ENCODE measurements at places on chromosomes 6 and 20.
A peak's percentile ranks its signal among the peaks of the same experiment; 100 is the strongest.

- no peak for DNase-seq
Observed at GRCh38 chr6:88914180-88914579, 49.2 kb downstream of the RNGTT start.

DNA sequence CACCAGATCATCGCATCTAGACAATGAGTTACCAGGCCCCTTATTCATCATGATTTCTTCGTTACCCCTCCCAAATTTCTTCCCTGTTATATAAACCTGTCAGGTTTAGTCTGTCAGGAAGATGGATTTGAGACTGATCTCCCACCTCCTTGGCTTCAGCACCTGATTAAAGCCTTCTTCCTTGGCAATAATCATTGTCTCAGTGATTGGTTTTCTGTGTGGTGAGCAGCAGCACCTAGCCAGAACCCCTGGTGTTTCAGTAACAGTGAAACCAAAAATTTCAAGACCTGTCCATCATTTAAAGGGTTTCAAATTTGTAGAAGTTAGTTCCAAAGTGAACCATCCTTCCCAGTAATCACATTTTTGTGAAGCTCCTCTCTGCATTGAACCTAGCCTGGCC lies 209.8 kb upstream of the GJE1 start:
- DNase-seq = no peak

DNA sequence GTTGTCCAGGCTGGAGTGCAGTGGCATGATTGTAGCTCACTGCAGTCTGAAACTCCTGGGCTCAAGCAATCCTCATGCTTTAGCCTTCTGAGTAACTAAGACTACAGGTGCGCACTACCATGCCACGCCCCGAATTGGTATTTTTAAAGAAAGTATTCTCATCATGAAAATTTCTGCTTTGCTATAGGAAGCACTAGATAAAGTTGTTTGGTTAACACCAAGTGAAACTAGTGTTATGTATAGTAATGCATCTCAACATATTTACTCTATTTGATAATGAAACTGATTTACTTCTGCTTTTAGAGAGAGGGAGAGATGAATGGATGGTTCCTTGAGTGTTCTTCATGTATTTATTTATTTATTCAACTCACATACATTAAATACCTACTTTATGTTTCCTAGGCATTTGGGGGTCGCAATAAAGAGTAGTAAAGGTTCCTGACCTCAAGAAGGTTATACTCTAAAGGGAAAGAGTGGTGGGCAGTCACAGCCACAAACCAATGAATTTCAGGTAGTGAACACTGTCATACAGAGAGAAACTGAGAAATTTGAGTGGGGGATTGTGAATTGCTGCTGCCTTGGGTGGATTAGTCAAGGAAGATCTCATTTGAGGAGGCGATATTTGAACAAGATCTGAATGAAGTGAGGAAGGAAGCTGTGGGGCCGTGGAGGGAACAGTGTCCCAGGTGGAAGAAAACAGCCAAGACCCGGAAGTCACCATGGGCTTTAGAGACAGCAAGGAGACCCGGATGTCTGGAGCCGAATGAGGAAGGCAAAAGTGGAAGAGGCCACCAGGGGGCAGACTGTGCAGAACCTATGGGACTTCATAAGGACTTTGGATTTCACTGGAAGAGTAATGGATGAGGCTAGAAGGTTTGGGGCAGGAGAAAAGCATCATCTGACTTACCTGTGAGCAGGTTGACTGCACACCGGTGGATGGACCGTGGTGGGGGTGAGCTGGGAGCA lies 185.6 kb downstream of the TSHZ2 start:
- no peak for DNase-seq

DNA sequence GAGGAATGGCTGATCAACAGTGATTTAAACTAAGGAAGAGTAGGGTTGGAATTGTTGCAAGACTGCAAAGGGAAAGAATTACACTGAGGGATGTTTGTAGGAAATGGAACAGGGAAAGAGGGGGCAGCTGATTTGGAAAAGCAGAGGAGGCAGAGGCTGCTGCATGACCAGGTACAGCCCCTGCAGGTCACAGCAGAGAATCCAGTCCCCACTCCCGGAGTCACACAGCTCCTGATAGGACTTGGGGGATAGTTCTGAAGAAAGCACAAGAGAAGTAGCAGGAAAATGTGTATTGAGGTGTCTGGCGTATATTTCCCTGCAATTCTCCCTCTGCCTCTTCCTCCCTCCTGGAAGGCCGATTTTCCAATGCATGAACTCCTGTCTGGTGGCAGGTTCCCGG lies 92.5 kb upstream of the PDE10A start:
- DNase-seq = no peak

GRCh38 chr20:50017576-50018248 lies 34.9 kb downstream of the SNAI1 start:
- DNase-seq = no peak

DNA sequence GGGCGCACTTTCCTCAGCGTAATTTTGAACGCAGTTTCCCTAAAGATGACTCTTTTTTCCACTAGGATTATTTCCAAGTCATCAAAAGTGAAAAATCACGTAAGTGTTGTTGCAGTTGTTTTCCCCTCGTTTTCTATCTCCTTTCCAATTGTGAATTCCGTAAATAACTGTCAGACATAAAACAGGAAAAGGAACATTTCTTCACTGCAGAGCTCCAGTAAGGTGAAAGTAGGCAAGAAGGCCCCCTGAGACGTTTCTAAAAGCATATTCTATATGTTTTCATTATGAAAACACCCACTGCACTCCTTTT lies 17.8 kb downstream of the HIVEP2 start:
- no peak for DNase-seq

- DNase-seq = no peak
Observed at GRCh38 chr6:168865-169455, 123.3 kb upstream of the DUSP22 start.

DNA sequence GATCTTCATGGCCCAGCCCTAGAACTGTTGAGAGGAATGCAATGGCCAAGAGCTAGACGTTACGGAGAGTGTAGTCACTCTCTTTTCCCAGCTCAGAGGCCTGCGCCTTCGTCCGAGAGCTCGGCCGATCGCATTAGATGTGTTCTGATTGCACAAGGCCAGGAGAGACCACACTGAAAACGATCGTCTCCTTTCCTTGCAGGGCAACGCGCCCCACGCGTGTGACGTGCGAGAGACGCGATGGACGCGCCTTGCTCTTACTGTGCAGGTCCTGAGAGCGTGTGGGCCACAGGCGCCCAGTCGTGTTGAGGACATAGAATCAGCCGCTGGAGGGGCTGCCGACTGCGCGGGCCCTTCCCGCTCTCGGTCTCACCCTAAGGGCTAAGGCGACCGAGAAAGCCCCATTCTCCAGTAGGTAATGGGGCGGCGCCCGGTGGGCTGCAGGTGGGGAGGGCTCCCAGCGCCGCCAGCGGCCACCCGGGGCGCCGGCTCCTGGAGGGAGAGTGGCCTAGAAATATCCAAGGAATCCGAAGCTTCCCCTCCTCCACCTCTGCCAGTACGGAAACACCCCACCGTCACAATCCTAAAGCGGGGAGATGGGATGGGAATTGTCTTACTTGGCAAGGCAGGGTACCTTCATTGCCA lies 26.9 kb downstream of the TFAP2B start:
- DNase-seq = no peak

- DNase-seq = no peak
Observed at GRCh38 chr6:41757271-41757670, 10.1 kb upstream of the PGC start.

- DNase-seq = no peak
Observed at GRCh38 chr6:149028767-149029405, 282.1 kb downstream of the UST start.

- no peak for DNase-seq
Observed at GRCh38 chr6:16903470-16903869, 142.2 kb upstream of the ATXN1 start.

- DNase-seq = no peak
Observed at GRCh38 chr20:63846128-63846771, 15.0 kb upstream of the ABHD16B start.

DNA sequence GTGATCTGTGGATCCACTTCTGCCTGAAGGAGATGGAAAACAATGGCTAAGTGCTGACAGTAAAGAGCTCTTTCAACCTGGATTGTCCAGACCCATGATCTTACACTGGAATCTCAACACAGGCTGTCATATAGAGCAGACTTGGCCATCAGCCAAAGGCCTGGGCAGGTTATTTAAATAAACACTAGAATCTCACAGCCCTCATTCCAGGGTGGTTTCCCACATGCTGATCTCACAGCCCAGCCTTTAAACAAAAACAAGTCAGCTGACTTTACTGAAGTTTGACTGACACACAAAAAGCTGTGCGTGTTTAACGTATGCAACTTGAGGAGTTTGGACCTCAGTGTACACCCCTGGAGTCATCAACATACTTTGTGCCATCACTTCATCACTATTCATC lies 28.4 kb downstream of the SYNDIG1 start:
- no peak for DNase-seq

DNA sequence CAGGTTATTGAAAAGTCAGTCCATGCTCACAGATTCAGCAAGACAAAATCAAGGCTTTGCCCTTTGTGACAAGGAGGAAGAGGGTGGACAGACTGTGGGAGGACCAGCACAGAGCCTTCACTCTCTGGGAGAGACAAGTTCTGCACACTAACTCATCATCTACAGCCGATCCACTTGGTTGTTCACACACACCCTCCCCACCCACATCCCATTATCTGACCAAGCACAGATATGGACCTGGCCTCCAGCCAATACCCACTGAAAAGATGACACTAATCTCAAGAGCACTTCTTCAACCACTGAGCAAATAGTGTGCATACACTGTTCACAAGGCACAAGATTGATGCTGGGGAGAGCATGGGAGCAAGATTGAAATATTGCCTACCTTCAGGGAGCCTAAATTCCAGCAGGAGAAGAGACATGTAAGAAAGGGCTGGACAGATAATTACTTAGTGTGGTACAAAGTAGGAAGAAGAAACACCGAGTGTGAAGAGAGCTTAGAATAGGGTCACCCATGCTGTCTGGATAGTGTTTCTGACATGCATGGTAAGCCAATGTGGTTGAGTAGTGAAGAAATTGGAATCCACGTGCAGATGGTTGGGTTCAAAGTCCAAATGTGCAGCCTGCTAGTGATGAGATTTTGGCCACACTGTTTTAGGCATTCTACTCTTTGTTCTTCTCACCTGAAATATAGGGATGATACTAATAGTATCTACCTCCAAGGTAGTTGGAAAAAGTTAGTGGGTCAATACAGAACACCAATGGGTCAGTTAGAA lies 21.7 kb upstream of the IL17A start:
- DNase-seq = no peak

DNA sequence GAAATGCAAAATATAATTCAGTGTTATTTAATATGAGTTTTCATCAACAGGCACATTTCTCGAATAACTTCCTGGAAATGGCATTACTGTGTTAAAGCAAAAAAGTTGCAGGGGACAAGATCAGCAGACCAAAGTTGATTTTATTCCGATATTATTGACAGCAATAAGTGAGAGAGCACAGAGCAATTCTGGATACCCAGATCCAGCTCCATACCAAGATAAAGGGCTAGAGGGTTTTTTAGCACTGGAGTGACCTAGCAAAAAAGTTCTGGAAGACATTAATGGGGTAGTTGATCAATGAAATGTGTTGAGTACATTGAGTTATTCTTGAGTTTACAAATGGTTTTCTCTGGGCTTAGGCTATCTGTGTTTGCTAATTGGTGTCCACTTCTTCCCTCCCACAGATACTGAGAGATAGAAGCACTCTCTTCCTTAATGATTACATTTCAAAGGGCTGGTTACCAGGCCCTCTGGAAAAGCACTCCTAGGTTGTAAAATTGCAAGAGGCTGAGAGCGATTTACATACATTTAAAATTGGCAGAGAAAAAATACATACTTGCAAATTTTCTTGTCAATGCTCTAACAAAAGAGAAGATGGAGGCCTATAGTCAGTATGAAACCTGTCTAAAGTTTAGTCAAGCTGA lies 47.0 kb upstream of the MANEA start:
- no peak for DNase-seq

GRCh38 chr20:36435592-36436541 lies 105.5 kb upstream of the MYL9 start:
- DNase-seq = peak; percentile 57

- DNase-seq = no peak
Observed at GRCh38 chr20:31403886-31404285, 2.1 kb downstream of the DEFB121 start.

GRCh38 chr6:24358219-24358821 lies 461 bp upstream of the DCDC2 start:
- DNase-seq = no peak

GRCh38 chr6:12384357-12384912 lies 94.3 kb downstream of the EDN1 start:
- no peak for DNase-seq

DNA sequence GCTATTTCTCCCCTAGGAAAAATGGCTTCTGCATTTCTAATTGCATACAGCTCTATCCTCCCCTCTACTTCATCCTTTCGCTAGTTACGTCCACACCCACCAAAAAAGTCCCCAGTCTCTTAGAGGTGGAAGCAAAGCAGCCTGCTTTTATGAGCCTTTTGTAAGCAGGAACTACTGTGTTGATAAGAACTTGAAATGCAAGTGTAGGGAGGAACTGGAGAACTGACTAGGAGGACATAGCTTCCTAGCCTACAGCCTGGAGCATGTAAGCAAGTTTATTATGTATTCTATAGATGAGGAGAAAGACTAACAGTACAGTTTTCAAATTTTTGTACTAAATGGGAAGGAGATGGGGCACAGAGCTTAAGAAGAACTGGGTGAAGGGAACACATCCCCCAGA lies 10.3 kb downstream of the ARHGAP18 start:
- no peak for DNase-seq

DNA sequence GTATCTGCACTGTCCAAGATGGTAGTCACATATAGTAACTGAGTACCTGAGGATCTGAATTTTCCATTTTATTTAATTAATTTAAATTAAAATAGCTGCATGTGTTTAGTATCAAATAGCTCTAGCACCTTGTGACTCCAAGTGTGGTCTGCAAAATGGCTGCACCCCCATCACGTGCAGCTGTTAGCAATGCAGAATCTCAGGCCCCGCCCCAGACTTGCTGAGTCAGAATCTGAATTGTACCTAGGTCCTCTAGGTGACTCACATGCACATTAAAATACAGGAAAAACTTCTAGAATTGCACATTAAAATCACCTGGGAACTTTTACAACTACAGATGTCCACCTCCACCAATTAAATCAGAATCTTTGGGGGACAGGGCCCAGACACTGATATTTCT lies 19.2 kb upstream of the FAM83C start:
- no peak for DNase-seq

DNA sequence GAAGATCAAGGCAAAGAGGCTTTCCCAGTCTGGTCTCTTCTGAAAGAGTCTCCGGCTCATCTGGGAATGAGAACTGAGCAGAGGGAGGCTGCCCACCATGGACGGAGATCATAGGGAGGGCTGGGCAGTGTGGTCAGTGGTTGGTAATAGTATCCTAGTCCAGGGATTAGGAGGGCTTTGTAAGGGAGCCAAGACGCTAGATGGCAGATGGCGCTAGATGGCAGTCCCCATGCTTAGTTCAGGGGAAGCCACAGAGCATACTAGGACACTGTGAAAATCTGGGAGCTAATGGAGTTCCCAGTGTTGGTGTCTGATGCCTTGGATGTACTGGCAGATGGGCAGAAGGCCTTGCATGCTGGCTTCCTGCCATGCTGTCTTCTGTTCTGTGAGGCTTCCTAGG lies 21.7 kb upstream of the DAAM2 start:
- DNase-seq = no peak
